ENCODE measurements at places on chromosomes 7 and 10.
A peak's percentile ranks its signal among the peaks of the same experiment; 100 is the strongest.

DNA sequence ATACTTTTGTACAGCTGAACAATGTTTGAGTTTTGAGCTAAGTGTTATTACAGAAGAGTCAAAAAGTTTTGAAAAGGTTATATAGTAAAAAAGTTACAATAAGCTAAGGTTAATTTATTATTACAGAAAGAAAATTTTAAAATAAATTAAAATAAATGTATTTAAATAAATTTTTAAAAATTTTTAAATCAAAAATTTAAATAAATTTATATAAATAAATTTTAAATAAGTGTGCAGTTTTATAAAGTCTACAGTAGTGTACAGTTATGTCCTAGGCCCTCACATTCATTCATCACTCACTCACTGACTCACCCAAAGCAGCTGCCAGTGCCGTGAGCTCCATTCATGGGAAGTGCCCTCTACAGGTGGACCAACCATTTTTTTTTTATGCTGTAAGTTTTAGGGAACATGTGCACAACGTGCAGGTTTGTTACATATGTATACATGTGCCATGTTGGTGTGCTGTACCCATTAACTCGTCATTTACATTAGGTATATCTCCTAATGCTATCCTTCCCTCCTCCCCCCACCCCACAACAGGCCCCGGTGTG, 462.9 kb upstream of the ZMIZ1 start:
- DNase-seq: no peak

- no peak for DNase-seq
Observed at GRCh38 chr10:1020958-1021357, 4.7 kb downstream of the IDI2 start.

- DNase-seq: no peak
Observed at GRCh38 chr7:124754576-124755268, 10.9 kb downstream of the GPR37 start.

- no peak for DNase-seq
Observed at GRCh38 chr7:143846692-143847091, 55.3 kb downstream of the TCAF1 start.

GRCh38 chr7:44268671-44269070, 56.7 kb downstream of the CAMK2B start:
- no peak for DNase-seq

GRCh38 chr7:132964876-132965275, 117.0 kb downstream of the CHCHD3 start:
- DNase-seq: no peak

- DNase-seq: no peak
Observed at GRCh38 chr10:17859492-17860156, 50.5 kb downstream of the MRC1 start.

DNA sequence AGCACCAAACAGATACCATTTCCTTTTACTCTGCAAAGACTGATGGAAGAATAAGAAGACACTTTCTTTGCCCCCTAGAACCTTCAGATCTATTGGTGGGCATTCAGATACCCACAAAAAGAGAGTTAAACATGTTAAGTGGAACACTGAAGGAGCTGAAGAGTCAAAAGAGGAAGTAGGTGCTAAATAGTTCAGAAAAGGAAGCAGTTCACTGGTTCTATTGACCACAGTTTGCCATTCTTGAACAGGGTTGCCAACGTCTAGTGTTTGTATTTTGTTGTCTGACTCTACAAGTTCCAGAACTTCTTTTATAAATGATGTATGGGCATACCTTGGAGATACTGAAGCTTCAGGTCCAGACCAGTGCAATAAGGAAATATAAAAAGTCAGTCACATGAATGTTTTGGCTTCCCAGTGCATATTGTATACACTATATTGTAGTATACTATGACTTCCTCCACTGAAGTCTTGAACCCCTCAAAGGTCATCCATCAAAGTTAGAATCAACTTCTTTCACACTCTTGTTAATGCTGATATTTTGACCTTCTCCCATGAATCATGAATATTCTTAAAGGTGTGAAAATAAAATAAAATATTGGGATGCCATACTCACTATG, 47.5 kb upstream of the AGR3 start:
- no peak for DNase-seq

GRCh38 chr10:43383204-43383971, 12.0 kb downstream of the FXYD4 start:
- DNase-seq: peak; percentile 34

- DNase-seq: no peak
Observed at GRCh38 chr7:30465811-30466180, 12.8 kb downstream of the NOD1 start.

- no peak for DNase-seq
Observed at GRCh38 chr10:60894786-60895185, 49.2 kb downstream of the RHOBTB1 start.

GRCh38 chr10:35456784-35457183, 120.5 kb downstream of the CCNY start:
- DNase-seq: no peak

GRCh38 chr10:110392868-110393740, 88.4 kb upstream of the SMNDC1 start:
- DNase-seq: peak; percentile 65

DNA sequence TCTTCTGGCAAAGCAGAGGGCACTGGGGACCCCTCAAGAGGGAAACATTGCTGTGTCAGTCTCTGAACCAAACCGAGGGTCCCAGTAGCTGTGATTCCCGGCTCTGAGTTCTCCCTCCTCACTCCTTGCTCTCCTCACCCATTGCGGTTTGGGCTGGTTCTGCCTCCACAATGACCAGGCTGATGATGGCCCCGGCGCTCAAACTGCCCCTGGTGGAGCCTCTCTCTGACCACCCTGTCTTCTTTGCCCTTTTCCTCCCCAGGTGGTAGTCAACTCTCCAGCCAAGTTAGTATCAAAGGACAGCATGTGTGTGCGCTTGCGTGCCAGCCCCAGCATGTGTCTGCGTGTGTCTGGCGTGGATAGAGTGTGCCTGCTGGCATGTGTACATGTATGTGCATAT, 17.1 kb downstream of the LDB3 start:
- DNase-seq: no peak

DNA sequence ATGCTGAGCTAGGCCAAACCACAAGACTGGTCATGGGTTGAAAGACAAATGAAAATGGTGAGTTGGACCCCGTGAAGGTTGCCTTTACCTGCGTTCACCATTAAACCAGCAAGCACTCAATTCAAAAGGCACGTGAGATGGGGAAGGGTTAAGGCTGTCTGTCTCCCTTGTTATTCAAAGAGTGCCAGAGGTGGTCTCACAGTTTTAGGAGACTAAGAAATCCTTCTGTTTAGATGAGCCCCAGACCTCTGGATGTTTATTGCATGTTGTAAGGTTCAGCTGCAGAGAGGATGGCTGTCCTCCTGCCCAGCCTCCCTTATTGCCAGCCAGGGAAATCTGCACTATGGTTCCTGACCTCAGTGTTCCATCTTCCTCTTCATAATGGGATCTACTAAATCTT, 498.0 kb upstream of the CELF2 start:
- DNase-seq: no peak

DNA sequence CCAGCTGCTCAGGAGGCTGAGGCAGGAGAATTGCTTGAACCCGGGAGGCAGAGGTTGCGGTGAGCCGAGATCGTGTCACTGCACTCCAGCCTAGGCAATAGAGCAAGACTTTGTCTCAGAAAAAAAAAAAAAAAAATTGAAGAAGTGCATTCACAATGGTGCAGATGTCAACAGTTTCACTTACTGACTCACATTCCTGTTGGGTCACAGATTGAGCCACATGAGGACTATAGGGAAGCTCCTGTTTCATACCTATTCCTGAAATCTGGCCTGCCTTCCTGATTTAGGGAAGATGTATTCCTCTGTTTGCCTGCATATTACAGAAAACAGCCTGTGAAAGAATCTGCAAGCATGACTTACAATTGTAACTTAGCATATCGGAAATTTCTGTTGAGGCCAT, 78.2 kb downstream of the AKR1C4 start:
- DNase-seq: no peak

GRCh38 chr7:134831862-134832261, 52.4 kb downstream of the CALD1 start:
- no peak for DNase-seq

DNA sequence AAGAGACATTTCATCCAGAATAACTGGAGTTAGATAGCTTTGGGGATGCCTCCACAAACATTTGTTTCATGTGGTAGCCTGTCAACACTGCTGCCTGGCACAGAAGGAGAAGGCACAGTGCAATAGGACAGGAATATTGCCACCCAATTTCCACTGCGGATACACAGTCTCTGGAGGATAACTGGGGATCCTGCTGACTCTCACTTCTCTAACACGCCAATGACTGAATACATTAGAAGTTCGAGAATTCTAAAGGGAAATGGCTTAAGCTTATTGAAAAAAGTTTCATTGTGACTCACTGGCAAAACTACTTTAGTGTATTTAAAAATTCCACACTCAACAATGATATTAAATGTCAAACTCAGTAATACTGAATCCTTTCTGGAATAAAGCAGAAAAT, 12.9 kb downstream of the ARL3 start:
- DNase-seq: no peak

GRCh38 chr7:29265208-29265923, 70.8 kb downstream of the CHN2 start:
- DNase-seq: no peak

GRCh38 chr7:51234609-51235308, 81.8 kb downstream of the COBL start:
- no peak for DNase-seq

DNA sequence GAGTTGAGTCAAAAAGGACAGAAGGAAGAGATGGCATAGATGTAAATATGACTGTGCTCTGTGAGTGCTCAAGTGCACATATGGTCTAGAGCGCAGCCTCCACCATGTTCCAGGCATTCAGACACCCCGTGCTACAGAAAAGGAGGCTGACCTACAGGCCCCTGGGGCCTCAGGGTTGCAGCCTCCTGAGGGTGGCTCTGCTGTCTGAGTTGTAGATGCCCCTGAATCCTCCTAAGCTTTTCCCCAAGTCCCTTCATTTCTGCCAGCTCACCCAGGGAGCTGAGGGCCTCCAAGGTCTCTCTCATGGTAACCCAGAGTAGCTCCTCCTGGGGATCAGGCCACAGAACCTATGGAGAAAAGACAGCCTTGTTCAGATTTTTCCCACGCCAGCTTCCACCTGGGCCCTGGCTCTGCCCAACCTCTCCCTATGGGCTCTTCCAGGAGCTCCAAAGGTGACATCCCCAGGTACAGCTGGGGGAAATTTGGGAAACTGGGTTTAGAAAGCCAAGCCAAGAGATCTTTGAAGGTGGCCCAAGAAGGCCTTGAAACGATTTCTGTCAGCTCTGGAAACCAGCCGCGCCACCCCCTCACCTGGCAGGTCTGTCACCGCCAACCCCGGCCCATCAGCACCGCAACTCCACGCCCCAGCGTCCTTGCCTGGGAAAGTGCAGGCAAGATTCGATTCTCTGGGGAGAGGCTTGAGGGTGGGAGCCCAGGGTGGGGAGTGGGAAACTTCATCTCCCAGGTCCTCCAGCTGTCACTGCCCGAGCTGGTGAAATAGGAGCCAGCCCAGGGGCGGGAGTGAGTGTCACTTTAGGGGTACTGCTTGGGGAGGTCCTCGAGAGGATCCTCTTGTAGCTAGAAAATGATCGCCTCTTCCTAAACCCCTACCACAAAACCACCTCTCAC, 2.4 kb downstream of the ZNF467 start:
- DNase-seq: no peak

DNA sequence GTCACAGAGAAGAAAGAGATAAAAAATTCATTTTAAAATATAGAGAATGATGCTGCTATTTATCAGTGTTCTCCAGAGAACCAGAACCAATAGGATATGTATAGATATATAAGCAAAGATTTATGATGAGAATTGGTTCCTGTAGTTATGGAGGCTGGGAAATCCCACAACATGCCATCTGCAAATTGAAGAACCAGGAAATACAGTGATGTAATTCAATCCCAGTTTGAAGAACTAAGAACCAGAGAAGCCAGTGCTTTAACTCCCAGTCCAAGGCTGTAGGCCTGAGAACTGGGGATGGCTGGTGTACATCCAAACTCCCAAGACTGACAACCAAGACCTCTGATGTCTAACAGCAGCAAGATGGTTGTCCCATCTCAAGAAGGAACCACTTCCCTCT, 192.9 kb upstream of the PLXDC2 start:
- no peak for DNase-seq

DNA sequence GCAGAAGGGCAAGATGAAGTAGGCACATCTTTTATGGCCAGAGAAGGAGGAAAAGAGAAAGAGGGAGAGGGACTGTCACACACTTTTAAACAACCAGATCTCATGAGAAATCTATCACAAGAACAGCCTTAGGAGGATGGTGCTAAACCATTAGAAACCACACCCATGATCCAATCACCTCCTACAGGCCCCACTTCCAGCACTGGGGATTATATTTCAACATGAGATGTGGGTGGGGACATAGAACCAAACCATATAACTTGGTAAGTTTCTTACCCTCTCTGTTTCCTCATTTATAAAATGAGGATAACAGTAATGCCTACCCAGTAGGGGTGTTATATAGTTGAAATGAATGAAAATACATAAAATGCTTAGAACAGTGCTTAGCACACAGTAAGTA, 66.0 kb downstream of the CHCHD3 start:
- DNase-seq: no peak

DNA sequence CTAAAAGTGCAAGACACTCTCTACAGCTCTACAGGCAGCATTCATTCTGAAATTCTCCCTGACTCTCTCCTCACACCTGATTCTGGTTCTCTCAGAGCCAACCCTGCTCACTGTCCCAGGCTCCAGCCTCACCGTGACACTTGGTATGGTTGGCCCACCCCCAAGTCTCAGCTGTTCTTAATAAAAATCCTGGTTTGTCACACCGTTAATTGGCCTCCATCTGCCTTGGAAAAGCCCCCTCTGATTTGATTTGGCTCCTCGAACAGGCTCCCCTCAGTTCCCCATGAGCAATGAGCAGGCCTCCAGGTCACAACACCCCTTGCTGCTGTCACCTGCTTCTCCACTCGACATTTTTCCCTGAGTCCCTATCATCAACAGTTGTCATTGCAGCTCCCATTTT, 507.3 kb upstream of the AUTS2 start:
- no peak for DNase-seq

GRCh38 chr10:1178506-1178905, 122.3 kb downstream of the WDR37 start:
- no peak for DNase-seq

DNA sequence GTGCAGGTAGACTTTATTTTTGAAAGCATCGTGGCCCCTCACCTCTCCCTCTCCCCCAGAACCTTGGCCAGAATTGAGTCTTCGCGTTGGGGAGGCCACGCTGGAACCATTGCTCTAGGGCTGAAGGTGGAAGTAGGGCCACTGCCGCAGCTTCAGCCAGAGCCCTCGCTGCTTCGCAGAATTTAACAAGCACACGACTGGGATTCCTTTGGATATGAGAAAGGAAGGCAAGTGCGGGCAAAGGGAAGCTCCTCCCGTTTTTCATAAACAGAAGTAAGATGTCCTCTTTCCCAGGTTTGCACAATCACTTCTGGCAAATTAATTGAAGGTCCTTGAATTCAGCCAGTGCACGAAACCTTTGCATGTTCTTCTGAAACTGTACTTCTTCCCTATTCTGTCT, 168.1 kb downstream of the CCDC3 start:
- DNase-seq: no peak

DNA sequence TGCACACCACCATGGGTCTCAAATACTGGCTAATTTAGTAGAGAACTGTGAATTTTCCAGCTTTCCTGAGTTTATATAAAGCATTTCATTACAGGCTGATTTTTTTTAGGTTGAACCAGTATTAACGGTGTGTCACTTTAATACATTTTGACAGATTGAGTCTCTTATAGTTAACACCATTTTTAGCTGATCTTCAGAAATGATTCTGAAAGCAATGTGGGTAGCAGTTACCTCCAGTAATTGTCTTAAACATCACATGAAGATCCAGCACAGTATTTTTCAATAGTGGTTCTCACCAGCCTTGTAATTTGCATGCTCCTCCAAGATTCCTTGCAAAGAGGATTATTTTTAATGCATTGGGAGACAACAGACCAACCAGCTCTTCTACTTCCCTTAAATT, 693.6 kb downstream of the PHTF2 start:
- no peak for DNase-seq
